Inflammatory macrophage (primary cell): ENCODE measurements at places on chromosomes 13 and 19.

- peak; percentile 65 for DNase-seq
Measured at GRCh38 chr19:56309511-56310185, 5.0 kb downstream of the ZSCAN5A start.

- DNase-seq = no peak
Measured at GRCh38 chr19:45517641-45518468, 10.6 kb downstream of the VASP start.

DNA sequence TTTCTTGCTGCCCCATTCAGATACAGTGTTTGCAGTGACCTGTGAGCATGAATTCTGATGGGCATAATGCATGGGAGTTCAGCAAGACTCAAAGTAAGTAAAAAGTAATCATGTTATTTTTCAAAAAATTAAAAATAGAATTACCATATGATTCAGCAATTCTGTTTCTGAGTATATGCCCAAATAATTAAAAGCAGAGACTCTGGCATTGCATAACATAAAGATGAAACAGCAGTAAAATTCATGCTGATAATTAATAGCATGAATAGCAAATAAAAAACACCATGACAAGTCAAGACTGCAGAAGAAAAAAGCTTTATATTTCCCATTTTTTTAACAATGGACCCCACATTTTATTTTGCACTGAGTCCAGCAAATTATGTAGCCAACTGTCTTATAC lies 21.3 kb downstream of the RNF6 start:
- DNase-seq = no peak

- no peak for DNase-seq
Measured at GRCh38 chr13:34376483-34376882, 558.5 kb downstream of the RFC3 start.

GRCh38 chr19:41225238-41226052 lies 6.4 kb downstream of the AXL start:
- peak; percentile 62 for DNase-seq
